ENCODE measurements at places on chromosomes 13 and 19. TPM values are rescaled to one million over a fixed set of nuclear protein-coding genes. Genes with fewer than 3 reads are reported as not detected.

GRCh38 chr13:27372896-27373295, 51.5 kb upstream of the GTF3A start:
- H3K27ac ChIP-seq = peak overlapping the region; percentile 62
- peak overlapping the region; percentile 40 for H3K4me3 ChIP-seq
- H3K36me3 ChIP-seq = no peaks in the 10 kb centered on the region
- peaks cover 72% of the 10 kb centered on the region for H3K27me3 ChIP-seq
- no peak for DNase-seq
- peaks cover 5% of the 10 kb centered on the region for H3K4me1 ChIP-seq

- peak overlapping the region; percentile 71 for H3K27ac ChIP-seq
- no peak for DNase-seq
- H3K4me1 ChIP-seq = peaks cover 33% of the 10 kb centered on the region
- no peaks in the 10 kb centered on the region for H3K36me3 ChIP-seq
- H3K4me3 ChIP-seq = no peak overlapping the region
Measured at GRCh38 chr19:45126654-45127053, 33.7 kb downstream of the PPP1R37 start.

DNA sequence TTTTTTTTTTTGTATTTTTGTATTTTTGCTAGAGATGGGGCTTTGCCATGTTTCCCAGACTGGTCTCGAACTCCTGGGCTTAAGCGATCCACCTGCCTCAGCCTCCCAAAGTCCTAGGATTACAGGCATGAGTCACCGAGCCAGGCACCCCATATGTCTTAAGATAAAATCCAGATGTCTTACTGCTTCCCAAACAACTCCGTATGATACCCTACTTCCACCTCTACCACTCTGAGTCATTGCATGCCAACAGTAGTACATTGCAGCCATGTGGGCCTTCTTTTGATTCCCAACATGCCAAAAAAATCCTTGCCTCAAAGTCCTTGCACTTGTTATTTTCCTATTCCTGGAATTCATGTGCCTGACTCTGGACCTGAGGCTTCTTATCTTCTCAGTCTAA, 799.2 kb downstream of the GPC5 start:
- H3K4me1 ChIP-seq = no peaks in the 10 kb centered on the region
- no peak overlapping the region for H3K27ac ChIP-seq
- H3K4me3 ChIP-seq = no peak overlapping the region
- no peaks in the 10 kb centered on the region for H3K27me3 ChIP-seq
- no peak for DNase-seq

DNA sequence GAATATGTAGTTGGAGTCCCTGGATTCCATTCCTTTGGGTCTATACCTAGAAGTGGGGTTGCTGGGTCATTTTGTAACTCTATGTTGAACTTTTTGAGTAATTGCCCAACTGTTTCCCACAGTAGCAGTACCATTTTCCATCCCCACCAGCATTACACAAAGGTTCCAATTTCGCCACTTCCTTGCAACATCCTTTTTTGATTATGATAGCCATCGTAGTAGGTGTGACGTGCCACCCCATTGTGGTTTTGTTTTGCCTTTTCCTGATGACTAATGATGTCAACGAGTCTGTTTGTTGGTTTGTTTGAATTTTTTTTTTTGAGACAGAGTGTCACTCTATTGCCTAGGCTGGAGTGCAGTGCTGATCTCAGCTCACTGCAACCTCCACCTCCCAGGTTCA, 3.3 kb upstream of the PEX11G start:
- peaks cover 3% of the 10 kb centered on the region for H3K36me3 ChIP-seq
- DNase-seq = no peak
- H3K4me3 ChIP-seq = no peak overlapping the region
- H3K27ac ChIP-seq = no peak overlapping the region

- no peaks in the 10 kb centered on the region for H3K4me1 ChIP-seq
- no peak for DNase-seq
- H3K4me3 ChIP-seq = no peak overlapping the region
- H3K27me3 ChIP-seq = no peaks in the 10 kb centered on the region
- no peaks in the 10 kb centered on the region for H3K36me3 ChIP-seq
Measured at GRCh38 chr13:73416093-73416492, 357.3 kb downstream of the KLF5 start.

- H3K4me1 ChIP-seq = peaks cover 20% of the 10 kb centered on the region
- H3K27me3 ChIP-seq = no peaks in the 10 kb centered on the region
- H3K27ac ChIP-seq = no peak overlapping the region
- no peak for DNase-seq
- no peaks in the 10 kb centered on the region for H3K36me3 ChIP-seq
- H3K4me3 ChIP-seq = no peak overlapping the region
Measured at GRCh38 chr13:33639626-33640080, 178.3 kb upstream of the RFC3 start.

DNA sequence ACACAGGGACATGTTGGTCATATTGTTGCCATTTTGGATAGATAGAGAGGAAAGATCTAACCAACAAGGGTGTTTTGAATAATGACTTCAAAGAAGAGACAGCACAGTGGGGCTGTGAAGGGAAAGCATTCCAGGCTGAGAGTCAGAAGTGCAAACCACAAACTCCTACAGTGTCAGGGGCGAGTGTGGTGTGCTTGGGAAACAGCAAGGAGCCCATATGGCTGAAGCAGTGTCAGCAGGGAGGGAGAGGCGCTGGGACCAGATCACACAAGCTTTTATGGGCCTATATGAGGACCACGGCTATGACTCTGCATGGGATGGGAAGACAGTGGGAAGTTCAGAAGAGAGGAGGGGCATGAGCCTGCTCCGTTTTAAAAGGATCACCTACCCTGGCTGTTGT, 166.4 kb downstream of the MYO16 start:
- no peaks in the 10 kb centered on the region for H3K27me3 ChIP-seq
- H3K27ac ChIP-seq = no peak overlapping the region
- no peak overlapping the region for H3K4me3 ChIP-seq
- no peaks in the 10 kb centered on the region for H3K36me3 ChIP-seq
- no peaks in the 10 kb centered on the region for H3K4me1 ChIP-seq
- no peak for DNase-seq

- no peaks in the 10 kb centered on the region for H3K4me1 ChIP-seq
- no peak for DNase-seq
- no peak overlapping the region for H3K27ac ChIP-seq
- peaks cover 16% of the 10 kb centered on the region for H3K27me3 ChIP-seq
Measured at GRCh38 chr13:23901365-23901764, 4.1 kb upstream of the C1QTNF9B start.

Gene PGLYRP2
- total RNA-seq = not detected

Gene LHB
- total RNA-seq = not detected
